Astrocyte (in vitro differentiated cells and primary cell): ENCODE measurements at places on chromosomes 3 and 15. TPM values are rescaled to one million over a fixed set of nuclear protein-coding genes. Genes with fewer than 3 reads are reported as not detected.

Gene EXD1
- total RNA-seq: 0.07 TPM in 1 of 2 replicates, not detected in the other

Gene AADACL2
- total RNA-seq: not detected in 2 replicates

Gene CTDSPL
- total RNA-seq: 32.9 and 37.9 TPM in 2 replicates

Gene EPHB3
- 17.2 and 27.0 TPM in 2 replicates for total RNA-seq

Gene GHRL
- not detected in 2 replicates for total RNA-seq

Gene ARMC8
- total RNA-seq: 33.2 and 36.5 TPM in 2 replicates

Gene GUCA1C
- not detected in 2 replicates for total RNA-seq

Gene SCG5
- 12.1 and 14.7 TPM in 2 replicates for total RNA-seq

Gene CAMKV
- 0.22 and 0.45 TPM in 2 replicates for total RNA-seq

Gene IL17RC
- 20.1 and 23.9 TPM in 2 replicates for total RNA-seq

Gene SAMMSON
- total RNA-seq: not detected in 2 replicates
